ENCODE measurements at places on chromosomes 6 and 20. TPM values are rescaled to one million over a fixed set of nuclear protein-coding genes. Genes with fewer than 3 reads are reported as not detected.

- no peaks in the 10 kb centered on the region for H3K27me3 ChIP-seq
- no peak for DNase-seq
- H3K36me3 ChIP-seq, result no peaks in the 10 kb centered on the region
- no peak overlapping the region for H3K27ac ChIP-seq
Measured at GRCh38 chr6:150765067-150765764, 100.3 kb upstream of the MTHFD1L start.

DNA sequence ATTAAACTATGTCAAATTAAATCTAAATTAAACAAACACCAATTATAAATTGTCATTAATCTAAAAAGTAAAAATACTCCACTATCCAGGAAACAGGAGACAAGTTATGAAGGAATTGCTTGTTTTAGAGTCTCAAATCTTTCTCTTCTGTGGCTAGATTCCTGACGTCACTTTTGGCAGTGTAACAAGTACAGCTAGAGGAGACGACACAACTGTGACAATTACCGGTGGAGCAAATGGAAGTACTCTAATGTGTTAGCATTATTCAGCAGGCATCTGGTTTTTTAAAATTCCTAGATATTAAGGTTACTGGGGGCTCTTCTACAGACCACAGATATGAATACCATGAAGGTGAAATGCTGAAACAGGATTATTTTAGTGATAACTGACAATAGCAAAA lies 1042.7 kb downstream of the EPHA7 start:
- H3K27me3 ChIP-seq, result no peaks in the 10 kb centered on the region
- no peaks in the 10 kb centered on the region for H3K36me3 ChIP-seq
- no peak overlapping the region for H3K4me3 ChIP-seq

GRCh38 chr6:1860756-1861348 lies 251.1 kb downstream of the FOXC1 start:
- no peaks in the 10 kb centered on the region for H3K4me1 ChIP-seq
- no peak overlapping the region for H3K4me3 ChIP-seq
- no peaks in the 10 kb centered on the region for H3K27me3 ChIP-seq
- DNase-seq, result no peak
- H3K36me3 ChIP-seq, result no peaks in the 10 kb centered on the region

DNA sequence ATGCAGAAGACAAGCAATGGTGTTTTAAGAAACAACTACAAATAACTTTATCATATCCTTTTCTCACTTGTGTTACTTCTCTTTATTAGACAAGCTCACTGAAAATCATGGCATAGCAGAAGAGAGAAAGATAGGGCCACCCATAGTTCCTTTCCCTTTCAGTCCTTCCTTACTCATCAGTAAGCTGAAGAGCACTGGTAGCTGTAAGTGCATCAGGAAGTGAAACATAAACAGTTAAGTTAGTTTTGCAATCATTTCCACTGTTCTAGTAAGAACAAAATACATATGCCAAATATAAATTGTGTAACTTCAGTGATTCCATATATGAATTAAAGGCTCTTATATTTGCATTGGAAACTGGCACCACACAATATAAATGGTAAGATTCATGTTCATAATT lies 220.1 kb downstream of the HACE1 start:
- H3K27me3 ChIP-seq, result no peaks in the 10 kb centered on the region
- peak overlapping the region; percentile 15 for H3K27ac ChIP-seq
- no peak overlapping the region for H3K4me3 ChIP-seq
- DNase-seq, result no peak
- no peaks in the 10 kb centered on the region for H3K4me1 ChIP-seq

GRCh38 chr20:41837669-41838224 lies 219.6 kb upstream of the CHD6 start:
- H3K27ac ChIP-seq, result no peak overlapping the region
- H3K4me1 ChIP-seq, result no peaks in the 10 kb centered on the region
- no peaks in the 10 kb centered on the region for H3K27me3 ChIP-seq
- DNase-seq, result no peak

GRCh38 chr20:2751878-2752566 lies 48.4 kb downstream of the CPXM1 start:
- no peaks in the 10 kb centered on the region for H3K36me3 ChIP-seq
- H3K27me3 ChIP-seq, result peaks cover 46% of the 10 kb centered on the region
- no peak overlapping the region for H3K27ac ChIP-seq
- DNase-seq, result no peak
- H3K4me3 ChIP-seq, result peak overlapping the region; percentile 51
- H3K4me1 ChIP-seq, result peaks cover 14% of the 10 kb centered on the region

The WFDC12 gene
- not detected for total RNA-seq

The RIMS1 gene
- 0.32 TPM for total RNA-seq

GRCh38 chr6:153126218-153126617 lies 4.9 kb downstream of the RGS17 start:
- H3K4me3 ChIP-seq, result no peak overlapping the region
- peaks cover 17% of the 10 kb centered on the region for H3K4me1 ChIP-seq
- DNase-seq, result no peak
- peaks cover 34% of the 10 kb centered on the region for H3K27me3 ChIP-seq
- H3K36me3 ChIP-seq, result no peaks in the 10 kb centered on the region
- no peak overlapping the region for H3K27ac ChIP-seq

The SLC17A3 gene
- not detected for total RNA-seq

GRCh38 chr6:102398788-102399390 lies 1005.4 kb downstream of the GRIK2 start:
- no peak overlapping the region for H3K4me3 ChIP-seq
- H3K27me3 ChIP-seq, result no peaks in the 10 kb centered on the region
- H3K36me3 ChIP-seq, result no peaks in the 10 kb centered on the region
- no peak for DNase-seq
- no peaks in the 10 kb centered on the region for H3K4me1 ChIP-seq
- H3K27ac ChIP-seq, result no peak overlapping the region

- H3K27ac ChIP-seq, result peak overlapping the region; percentile 43
- DNase-seq, result no peak
- no peak overlapping the region for H3K4me3 ChIP-seq
- H3K4me1 ChIP-seq, result peaks cover 56% of the 10 kb centered on the region
Measured at GRCh38 chr6:136740050-136740974, 52.0 kb downstream of the MAP3K5 start.

GRCh38 chr20:35610833-35611427 lies 4.7 kb upstream of the SPAG4 start:
- no peak overlapping the region for H3K4me3 ChIP-seq
- peaks cover 6% of the 10 kb centered on the region for H3K4me1 ChIP-seq
- H3K27me3 ChIP-seq, result no peaks in the 10 kb centered on the region
- no peak for DNase-seq
- no peak overlapping the region for H3K27ac ChIP-seq
- no peaks in the 10 kb centered on the region for H3K36me3 ChIP-seq

DNA sequence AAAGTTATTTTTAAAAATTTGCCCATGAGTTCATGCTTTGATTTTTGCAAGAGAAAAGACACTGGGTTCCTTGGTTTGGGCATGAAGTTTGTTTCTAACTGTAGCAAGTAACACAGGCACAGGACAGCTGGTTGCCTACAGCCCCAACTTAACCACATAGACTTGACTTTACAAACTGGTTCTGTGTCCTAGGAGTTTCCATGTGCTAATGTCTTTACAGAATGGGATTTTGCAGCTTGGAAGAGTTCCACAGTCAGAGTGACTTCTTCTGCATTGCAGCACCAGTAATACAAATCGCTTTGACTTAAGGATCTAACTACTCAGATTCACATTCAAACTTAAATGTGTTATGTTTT lies 44.3 kb downstream of the OR2B2 start:
- H3K27ac ChIP-seq, result no peak overlapping the region
- H3K27me3 ChIP-seq, result peaks cover 10% of the 10 kb centered on the region
- no peaks in the 10 kb centered on the region for H3K36me3 ChIP-seq
- DNase-seq, result no peak

The TRAPPC3L gene
- 0.29 TPM for total RNA-seq

- DNase-seq, result no peak
- no peak overlapping the region for H3K4me3 ChIP-seq
- H3K36me3 ChIP-seq, result no peaks in the 10 kb centered on the region
Measured at GRCh38 chr6:82144852-82145340, 102.6 kb downstream of the IBTK start.

GRCh38 chr6:52666071-52666470 lies 4.8 kb upstream of the TMEM14A start:
- no peak overlapping the region for H3K4me3 ChIP-seq
- DNase-seq, result no peak
- no peaks in the 10 kb centered on the region for H3K36me3 ChIP-seq
- no peaks in the 10 kb centered on the region for H3K27me3 ChIP-seq
- H3K4me1 ChIP-seq, result peaks cover 2% of the 10 kb centered on the region
- H3K27ac ChIP-seq, result no peak overlapping the region

DNA sequence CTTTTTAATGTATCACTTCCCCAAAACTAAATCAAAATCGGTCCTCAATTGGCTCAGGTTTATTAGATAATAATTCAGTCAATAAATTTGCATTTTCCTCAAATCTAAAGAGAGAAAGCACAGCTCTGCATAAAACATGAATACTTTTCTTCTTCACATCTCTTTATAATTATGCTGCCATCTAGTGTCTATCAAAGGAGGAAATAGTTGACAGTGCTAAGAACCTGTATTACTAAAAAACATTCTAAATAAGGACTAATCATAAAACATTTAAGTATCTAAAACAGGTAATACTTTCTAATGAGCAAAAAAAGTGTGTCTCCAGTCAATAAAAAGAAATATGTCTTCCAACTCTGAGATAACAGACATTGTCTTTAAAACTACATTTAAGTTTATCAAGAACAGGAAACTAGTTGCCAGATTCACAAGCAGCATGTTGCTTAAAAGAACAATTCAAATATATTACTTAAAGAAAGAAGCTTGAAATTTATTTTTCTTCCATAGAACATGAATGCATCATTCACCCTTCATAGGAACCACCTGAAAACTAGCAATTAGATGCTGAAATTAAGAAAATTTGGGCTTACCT lies 56.5 kb upstream of the DST start:
- no peak overlapping the region for H3K4me3 ChIP-seq
- peaks cover 8% of the 10 kb centered on the region for H3K36me3 ChIP-seq
- DNase-seq, result no peak
- no peaks in the 10 kb centered on the region for H3K27me3 ChIP-seq
- H3K4me1 ChIP-seq, result no peaks in the 10 kb centered on the region

The BAG2 gene
- total RNA-seq, result 8.2 TPM

- H3K36me3 ChIP-seq, result no peaks in the 10 kb centered on the region
- H3K4me1 ChIP-seq, result no peaks in the 10 kb centered on the region
- no peak overlapping the region for H3K27ac ChIP-seq
- no peak overlapping the region for H3K4me3 ChIP-seq
- peaks cover 32% of the 10 kb centered on the region for H3K27me3 ChIP-seq
Measured at GRCh38 chr6:39050453-39051112, 2.0 kb downstream of the GLP1R start.

DNA sequence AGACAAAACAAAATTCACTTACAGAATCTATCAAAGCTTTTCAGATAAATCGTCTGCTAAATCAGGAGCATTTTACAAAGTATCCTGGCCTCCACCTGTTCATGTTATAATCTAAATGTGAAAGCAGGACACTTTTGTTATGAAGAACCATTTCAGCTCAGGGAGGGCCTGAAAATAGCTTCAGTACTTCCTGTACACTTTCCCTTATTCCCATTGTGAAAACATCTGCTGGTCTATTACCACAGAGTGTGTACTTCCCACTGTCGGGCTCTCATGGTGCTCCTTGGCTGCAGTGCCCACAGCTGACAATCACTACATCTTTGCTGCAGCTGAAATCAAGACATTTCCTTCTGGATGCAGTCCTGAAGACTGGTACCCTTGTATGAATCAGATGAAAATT lies 128.1 kb downstream of the OPRM1 start:
- DNase-seq, result no peak
- H3K4me1 ChIP-seq, result no peaks in the 10 kb centered on the region
- H3K27ac ChIP-seq, result no peak overlapping the region
- H3K4me3 ChIP-seq, result no peak overlapping the region

DNA sequence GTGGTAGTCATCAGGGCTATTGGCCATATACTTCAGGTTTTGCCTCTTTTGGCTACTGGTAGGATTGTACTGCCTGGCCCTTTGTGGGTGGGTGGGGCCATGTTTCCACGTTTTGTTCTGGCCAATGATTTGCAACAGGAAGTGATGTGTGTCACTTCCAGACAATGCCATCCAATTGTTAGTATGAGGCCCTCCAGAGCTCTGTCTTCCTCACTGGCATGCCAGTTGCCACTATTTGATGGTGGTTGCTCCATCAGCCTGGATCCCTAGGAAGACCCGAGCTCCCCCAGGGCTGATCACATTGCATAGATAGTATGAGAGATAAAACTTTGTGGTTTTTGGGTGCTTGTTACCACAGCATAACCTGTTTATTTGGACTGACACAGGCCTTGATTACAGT lies 7.7 kb upstream of the LRRN4 start:
- DNase-seq, result no peak
- H3K36me3 ChIP-seq, result no peaks in the 10 kb centered on the region
- H3K27ac ChIP-seq, result no peak overlapping the region
- no peaks in the 10 kb centered on the region for H3K4me1 ChIP-seq
- H3K27me3 ChIP-seq, result no peaks in the 10 kb centered on the region

The DCDC2 gene
- total RNA-seq, result not detected

DNA sequence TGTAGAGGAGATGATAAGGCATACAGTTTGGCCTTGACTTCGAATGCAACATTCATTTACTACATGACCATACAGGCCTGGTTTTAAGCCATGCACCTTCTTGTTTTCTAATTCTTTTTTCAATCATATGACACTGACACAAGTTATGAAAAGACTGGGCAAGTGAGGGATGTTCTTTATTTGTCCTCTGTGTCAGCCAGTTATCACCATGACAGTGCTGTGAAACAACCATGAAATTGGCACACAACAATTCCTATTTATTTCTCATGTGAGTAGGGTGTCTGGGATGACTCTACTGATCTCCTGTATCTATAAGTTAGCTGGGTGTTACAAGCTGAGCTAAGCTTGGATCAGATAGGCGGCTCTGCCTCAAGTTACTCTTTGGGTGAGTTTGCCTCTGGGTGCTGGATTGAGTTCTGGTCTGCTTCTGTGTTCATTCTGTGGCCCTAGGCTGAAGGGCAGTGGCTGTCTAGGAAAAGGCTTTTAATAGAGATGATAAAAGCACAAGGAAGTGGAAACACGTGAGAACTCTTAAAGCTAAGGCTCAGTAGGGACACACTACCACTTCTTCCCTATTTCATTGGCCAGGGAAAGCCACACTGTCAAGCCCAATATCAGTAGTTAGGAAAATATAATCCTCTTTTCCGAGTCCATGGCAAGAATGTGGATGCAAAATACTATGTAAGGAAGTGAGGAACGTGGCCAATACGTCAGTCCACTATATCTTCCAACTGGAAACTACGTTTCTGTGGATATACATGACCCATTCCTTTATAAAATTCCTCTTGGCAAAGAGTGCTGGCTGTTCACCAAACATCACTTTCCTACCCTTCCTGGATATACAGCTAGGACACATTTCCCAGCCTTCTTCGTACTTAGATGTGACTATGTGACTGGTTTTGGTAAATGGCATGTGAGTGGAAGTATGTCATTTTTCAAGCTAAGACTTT lies 126.2 kb upstream of the RNF24 start:
- no peaks in the 10 kb centered on the region for H3K27me3 ChIP-seq
- no peak overlapping the region for H3K4me3 ChIP-seq
- H3K4me1 ChIP-seq, result no peaks in the 10 kb centered on the region
- DNase-seq, result no peak
- no peaks in the 10 kb centered on the region for H3K36me3 ChIP-seq

The MOG gene
- 2.3 TPM for total RNA-seq

The LRP11 gene
- total RNA-seq, result 23.8 TPM

DNA sequence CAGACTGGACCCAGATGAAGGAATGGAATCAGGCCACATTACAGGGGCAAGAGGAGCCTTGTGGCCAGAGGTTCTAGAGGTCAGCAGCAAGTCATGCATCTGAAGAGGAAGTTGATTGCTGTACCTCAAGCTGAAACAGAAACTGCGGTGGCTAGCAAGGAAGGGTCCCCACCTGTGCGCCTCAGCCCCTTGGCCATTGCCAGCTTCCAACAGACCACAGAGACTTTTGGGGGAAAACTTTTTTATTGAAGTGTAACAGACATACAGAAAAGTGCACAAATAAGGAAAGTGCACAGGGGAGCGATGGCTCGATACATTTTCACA lies 26.8 kb upstream of the SLC9A8 start:
- no peaks in the 10 kb centered on the region for H3K36me3 ChIP-seq

The GLP1R gene
- total RNA-seq, result 1.4 TPM
